Fibroblast of lung (primary cell): ENCODE measurements at places on chromosomes 4 and X. TPM values are rescaled to one million over a fixed set of nuclear protein-coding genes. Genes with fewer than 3 reads are reported as not detected.

The GUCY1A1 gene
- 10.7 and 23.4 TPM in 2 replicates for total RNA-seq

The CNKSR2 gene
- total RNA-seq, result 0.33 and 1.5 TPM in 2 replicates

The PABPC1L2A gene
- total RNA-seq, result not detected in 2 replicates

The ADAD1 gene
- total RNA-seq, result not detected in 2 replicates

The NDNF gene
- 6.4 and 10.0 TPM in 2 replicates for total RNA-seq

The ZNF280C gene
- total RNA-seq, result 2.3 and 4.1 TPM in 2 replicates
